ENCODE measurements at places on chromosomes 11 and 22. TPM values are rescaled to one million over a fixed set of nuclear protein-coding genes. Genes with fewer than 3 reads are reported as not detected.

GRCh38 chr22:37182949-37183245, 5.2 kb downstream of the C1QTNF6 start:
- no peak for DNase-seq
- H3K27ac ChIP-seq = no peak overlapping the region
- no peak overlapping the region for H3K4me3 ChIP-seq
- peaks cover 55% of the 10 kb centered on the region for H3K4me1 ChIP-seq

IL18BP gene
- total RNA-seq = 4.9 TPM

GRCh38 chr11:56782167-56782847, 33.8 kb upstream of the OR9G4 start:
- peaks cover 9% of the 10 kb centered on the region for H3K27me3 ChIP-seq
- no peak for DNase-seq
- H3K27ac ChIP-seq = no peak overlapping the region
- no peak overlapping the region for H3K4me3 ChIP-seq
- H3K36me3 ChIP-seq = no peaks in the 10 kb centered on the region

DNA sequence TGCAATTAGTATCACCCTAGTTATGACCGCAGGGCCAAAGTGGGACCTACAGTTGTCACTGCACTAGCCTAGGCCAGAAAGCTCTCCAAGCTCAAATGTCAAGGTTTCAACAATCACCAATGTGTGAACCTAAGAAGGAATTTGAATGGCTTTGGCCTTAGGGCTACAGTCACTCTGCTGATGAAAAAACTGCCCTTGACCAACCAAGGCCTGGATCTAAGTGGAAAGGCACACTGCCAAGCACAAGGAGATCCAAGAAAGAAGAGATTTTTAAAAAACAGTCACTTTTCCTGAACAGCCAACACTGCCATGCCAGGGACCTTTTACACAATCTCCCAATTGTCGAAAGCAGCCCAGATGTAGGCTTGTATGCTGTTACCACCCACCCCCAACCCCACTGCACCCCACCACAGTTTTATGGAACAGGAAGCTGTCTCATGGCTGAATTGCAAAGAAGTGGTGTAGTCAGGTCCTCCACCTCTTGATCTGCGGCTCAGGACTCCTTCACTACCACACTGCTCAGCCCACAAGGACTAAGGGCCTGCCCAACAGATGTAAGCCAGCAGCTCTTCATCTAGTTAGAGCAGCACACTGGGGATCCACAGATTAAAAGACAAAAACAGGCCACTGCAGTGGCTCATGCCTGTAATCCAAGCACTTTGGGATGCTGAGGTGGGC, 32.9 kb downstream of the SMCO4 start:
- H3K4me3 ChIP-seq = no peak overlapping the region
- no peak for DNase-seq
- no peaks in the 10 kb centered on the region for H3K36me3 ChIP-seq
- no peaks in the 10 kb centered on the region for H3K27me3 ChIP-seq

All from left ventricle myocardium inferior (tissue), 1 donor.